Fibroblast of mammary gland (primary cell): ENCODE measurements at places on chromosomes 2 and 18.

GRCh38 chr2:9973690-9974089, 22.2 kb downstream of the GRHL1 start:
- DNase-seq, result no peak

DNA sequence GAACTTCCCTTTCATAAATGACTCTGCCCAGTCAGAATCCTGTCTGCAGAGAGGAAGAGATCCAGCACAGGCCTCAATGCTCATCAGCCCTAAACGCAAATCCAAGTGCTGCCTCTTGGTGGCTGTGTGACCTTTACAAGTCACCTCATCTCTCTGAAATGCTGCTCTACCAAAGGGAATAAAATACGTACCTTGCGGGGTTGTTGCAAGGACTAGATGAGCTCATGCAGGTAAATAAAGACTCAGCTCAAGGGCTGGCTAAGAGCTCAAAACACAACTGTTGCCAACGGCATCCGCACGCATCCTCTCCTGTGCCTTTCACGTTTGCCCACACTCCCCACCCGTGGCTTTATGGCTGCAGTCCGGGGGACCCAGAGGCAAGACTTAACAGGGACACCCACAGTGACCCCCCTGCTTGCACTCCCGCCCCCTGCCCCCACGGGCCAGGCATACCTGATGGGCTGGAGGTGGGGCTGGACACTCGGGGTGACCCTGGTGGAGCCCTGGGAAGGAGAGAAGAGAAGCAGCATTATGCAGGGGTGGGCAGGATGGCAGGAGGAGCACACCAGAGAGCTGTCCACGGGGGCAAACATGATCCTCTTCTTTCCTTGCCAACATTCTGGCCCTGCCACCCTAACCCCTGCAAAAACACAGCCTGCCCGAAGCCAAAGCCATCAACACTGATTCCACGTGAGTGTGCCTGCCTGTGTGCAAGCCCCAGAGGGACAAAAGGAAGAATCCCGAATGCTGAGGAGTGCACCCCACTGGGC, 102.6 kb downstream of the TNS1 start:
- DNase-seq, result no peak

GRCh38 chr2:34736482-34736881, 1137.4 kb upstream of the FAM98A start:
- no peak for DNase-seq

GRCh38 chr2:22485486-22485885, 899.5 kb upstream of the KLHL29 start:
- no peak for DNase-seq

DNA sequence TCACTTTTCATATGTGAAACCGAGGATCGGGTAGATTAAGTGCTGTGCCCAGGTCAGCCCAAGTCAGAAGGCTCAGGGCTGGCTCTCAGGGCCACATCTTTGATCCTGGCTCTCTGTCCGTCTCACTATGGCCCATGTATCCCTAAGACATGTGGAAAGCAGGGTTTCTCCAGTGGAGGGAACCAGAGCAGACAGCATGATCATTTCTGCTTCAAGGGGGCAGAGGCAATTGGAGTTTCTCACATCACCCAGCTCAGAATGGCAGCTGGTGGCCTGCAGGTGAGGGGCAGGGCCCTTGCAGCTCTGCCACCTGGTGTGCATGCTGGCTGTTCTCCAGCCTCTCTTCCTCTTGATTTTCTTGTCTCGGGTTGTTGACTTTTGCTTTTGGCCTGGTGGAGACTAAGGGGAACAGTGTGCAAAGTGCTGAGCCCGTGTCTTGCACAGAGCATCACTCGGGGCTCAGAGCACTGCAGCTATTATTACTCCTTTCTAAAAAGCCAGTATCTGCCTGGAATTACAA, 27.0 kb downstream of the LDLRAD4 start:
- DNase-seq, result no peak

DNA sequence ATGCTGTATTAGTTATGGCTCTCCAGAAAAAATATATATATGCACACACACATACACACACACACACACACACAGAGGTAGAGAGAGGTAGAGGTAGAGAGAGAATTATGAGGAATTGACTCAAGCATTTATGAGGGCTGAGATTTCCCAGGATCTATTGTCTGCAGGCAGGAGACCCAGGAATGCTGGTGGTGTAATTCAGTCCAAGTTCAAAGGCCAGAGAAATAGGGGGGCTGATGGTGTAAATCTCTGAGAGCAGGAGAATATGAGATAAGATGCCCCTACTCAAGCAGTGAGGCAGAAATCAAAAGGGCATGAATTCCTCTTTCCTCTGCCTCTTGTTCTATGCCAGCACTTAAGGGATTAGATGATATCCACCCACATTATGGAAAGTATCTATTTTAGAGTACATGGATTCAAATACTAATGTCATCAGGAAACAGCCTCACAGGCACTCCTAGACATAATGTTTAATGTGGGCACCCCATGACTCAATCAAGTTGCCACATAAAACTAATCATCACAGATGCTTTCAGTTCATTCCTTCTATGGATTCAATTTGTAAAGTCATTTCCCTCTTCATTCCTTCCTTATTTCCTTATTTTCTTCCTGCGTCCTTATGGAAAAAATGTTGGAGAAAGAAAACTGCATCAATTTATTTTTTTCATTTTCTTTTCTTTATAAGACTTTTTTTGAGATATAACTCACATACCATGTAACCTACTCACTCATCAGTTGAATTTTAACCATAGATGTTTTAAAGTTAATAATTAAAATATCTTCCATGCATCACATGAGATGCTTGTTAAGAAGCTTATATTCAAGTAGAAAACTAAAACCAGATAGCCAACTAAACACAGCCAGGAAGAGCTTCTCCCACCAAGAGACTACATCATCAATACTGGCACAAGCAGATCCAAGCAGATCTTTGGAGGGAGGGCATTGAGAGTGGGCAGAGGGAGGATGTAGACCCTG, 406.2 kb downstream of the MBD2 start:
- DNase-seq, result no peak

DNA sequence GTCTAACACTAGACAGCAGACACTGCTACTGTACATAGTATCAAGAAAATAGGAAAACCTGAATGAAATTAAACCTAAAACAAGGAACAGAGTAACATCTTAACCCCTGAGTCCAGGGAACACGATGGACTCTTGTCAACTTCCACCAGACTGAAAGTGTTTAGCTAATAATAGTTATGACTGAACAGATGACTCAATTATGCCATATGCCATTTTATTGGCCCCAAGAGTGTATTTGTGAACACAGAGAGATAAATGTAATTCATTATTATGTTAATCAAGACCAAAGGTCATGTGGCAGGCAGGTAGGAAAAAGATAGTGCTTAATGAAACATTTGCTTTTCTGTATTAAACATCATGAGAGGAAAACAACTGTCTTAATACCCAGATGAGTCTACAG, 58.0 kb downstream of the NYAP2 start:
- no peak for DNase-seq

GRCh38 chr2:38765149-38765548, 12.9 kb upstream of the GEMIN6 start:
- DNase-seq, result peak; percentile 63
